ENCODE measurements at places on chromosomes 5 and 9.
A peak's percentile ranks its signal among the peaks of the same experiment; 100 is the strongest.

DNA sequence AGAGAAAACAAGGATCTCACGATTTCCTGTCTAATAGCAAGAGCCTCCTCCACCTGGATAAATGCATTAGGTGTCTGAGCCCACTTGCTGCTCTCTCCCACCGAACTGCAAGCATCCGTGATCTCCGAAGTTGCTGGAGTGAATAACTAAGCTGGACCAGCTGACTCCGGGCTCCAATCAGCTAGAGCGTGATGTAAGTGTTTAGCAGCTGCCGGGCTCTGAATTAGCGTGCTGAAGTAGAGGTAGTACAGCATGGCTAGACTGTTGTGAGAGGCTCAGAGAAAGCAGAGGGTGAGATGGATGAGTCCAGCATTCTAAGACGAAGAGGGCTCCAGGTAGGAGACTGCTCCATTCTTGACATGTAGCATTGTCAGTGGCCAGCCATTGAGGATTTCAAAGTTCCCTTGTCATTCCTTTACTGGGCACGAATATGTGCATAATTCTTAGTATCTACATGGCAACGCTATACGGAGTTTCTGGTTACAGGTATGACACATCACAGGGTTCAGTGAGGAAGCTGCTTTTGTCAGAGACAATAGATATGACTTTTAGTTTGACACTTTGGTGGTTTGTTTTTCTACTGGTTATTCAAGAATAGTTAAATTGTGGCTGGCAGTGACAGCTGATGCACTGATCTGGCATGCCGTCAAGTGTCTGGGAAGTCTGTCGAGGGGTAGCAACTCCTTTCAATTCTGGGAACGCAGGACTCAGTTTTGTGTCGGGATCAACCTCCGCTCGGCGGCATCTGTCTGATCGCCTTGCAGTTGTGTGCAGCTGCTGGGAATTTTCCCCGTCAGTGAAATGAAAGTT lies 232.6 kb downstream of the MAST4 start:
- no peak for DNase-seq

DNA sequence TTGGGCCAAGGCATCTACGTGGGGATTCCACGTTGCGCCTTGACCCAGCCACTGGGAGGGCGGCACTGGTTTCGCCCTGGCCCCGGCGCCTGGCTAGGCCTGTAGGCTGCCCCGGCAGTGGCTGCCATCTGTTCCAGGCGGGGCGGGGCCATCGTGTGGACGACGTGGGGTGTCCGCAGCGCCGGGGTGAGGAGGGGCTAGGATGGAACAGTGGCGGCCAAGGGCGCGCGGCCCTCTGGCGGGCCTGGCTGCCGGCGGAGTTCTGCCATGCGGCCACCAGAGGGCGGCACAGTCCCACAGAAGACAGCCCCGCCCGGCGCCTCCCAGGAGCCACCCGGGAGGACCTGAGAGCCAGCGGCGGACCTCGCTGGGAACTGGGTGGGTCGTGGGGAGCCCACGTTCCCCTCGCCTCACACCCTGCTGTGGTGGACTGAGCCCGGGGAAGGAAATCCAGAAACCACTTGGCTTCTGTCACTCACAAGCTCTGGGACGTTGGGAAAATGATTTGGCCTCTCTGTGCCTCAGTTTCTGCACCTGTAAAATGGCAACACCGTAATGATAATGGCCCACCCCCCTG lies 22.6 kb upstream of the RAPGEF1 start:
- peak; percentile 75 for DNase-seq

- no peak for DNase-seq
Observed at GRCh38 chr5:172407241-172407691, 47.1 kb downstream of the SH3PXD2B start.

GRCh38 chr5:62132276-62132675 lies 173.7 kb upstream of the KIF2A start:
- DNase-seq, result no peak

- DNase-seq, result no peak
Observed at GRCh38 chr5:16234598-16234997, 55.0 kb upstream of the MARCHF11 start.

DNA sequence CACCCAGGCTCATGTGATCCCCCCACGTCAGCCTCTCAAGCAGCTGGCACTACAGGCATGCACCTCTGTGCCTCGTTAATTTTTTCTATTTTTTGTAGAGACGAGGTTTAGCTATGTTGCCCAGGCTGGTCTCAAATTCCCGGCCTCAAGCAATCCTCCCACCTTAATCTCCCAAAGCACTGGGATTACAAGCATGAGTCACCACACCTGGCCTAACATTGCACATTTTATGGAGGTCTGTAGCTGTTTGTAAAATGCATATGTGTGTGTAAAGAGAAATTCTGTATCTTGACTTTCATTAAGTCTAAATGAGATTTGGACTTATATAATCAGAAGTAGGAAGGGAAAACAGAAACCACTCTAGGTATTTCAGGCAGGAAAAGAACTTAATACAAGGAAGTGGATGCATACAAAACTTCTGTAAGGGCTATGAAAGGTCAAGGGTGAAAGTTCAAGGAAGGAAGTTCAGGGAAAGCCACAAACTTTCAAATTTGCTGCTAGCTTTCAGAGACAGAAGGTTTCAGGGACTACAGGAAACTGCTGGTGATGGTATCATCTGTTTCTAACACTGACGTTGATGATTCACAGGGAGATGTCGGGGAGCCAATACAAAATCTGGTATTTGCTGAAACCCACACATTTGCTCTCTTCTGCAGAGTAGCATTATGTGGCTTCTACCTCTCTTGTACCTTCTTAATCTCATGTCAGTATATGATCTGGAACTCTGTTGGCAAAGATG lies 209.4 kb downstream of the PIK3R1 start:
- DNase-seq, result peak; percentile 77

DNA sequence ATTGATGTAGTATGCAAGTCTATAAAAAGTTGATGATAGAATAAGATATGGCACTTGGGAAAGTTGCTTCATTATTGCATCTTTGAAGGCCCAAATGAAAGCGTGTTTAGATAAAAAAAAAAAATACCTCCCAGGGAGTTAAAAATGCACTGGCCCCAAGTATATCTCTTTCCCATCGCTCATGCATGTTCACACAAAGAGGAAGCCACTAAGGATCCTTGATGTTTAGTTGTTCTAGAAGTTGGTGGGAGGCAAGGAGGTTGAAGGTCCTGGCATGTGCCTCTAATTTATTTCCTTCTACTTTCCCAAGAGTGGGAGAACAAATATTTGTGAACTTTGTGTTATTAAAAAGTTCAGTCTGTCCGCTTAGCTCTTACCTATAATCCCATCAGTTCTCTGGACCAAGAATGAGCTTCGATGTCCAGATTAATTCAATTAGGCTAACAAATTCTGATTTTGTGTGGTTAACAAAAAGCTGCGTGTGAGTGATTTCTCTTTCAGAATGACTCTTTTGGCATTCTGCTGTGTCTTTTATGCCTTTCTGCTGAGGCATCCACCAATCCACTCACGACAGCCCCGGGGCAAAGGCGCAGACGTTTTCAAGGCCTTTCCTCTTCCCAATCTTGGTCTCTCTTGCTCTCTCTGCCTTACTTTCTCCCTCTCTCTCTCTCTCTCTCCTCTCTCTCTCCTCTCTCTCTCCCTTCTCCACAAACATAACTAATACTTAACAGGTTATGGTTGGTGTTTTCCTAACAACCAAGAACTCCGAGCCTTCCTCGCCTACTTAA lies 135.1 kb upstream of the ERCC6L2 start:
- no peak for DNase-seq

DNA sequence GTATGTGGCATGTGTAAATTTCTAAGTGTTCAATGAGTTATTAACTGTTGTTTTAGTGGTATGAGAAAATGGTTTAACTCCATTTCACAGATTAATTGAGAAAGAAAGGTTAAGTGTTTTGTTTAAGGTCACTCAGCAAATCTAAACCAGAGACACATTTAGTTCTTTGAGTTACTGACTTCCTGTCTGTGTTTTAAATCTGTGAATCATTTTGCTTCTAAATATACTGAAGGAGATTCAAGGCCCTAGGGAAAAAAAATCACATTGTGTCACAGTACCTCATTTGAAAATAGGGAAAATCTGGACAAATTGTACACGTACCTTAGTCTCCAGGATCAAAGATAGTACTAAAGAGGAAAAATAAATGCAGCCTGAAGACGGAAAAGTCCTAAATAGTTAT lies 368.2 kb downstream of the TMEM161B start:
- DNase-seq, result no peak

GRCh38 chr5:153941265-153941664 lies 97.4 kb downstream of the FAM114A2 start:
- DNase-seq, result no peak

DNA sequence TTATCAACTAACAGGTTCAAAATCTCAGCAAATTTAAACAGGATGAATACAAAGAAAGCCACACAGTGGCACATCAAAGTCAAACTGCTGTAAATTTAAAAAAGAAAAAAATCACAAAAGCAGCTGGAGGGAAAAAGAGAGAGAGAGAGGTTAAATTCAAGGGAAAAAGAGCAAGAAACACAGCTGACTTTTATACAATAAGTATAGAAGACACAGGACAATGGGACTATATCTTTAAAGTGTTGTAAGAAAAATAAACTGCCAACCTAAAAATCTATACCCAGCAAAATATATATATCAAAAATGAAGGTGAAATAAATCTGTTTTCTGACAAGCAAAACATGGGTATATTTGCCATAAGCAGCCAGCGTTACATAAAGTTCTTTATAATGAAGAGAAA lies 261.5 kb downstream of the TLE1 start:
- no peak for DNase-seq

GRCh38 chr5:52708463-52708862 lies 79.3 kb upstream of the ITGA1 start:
- DNase-seq, result no peak

DNA sequence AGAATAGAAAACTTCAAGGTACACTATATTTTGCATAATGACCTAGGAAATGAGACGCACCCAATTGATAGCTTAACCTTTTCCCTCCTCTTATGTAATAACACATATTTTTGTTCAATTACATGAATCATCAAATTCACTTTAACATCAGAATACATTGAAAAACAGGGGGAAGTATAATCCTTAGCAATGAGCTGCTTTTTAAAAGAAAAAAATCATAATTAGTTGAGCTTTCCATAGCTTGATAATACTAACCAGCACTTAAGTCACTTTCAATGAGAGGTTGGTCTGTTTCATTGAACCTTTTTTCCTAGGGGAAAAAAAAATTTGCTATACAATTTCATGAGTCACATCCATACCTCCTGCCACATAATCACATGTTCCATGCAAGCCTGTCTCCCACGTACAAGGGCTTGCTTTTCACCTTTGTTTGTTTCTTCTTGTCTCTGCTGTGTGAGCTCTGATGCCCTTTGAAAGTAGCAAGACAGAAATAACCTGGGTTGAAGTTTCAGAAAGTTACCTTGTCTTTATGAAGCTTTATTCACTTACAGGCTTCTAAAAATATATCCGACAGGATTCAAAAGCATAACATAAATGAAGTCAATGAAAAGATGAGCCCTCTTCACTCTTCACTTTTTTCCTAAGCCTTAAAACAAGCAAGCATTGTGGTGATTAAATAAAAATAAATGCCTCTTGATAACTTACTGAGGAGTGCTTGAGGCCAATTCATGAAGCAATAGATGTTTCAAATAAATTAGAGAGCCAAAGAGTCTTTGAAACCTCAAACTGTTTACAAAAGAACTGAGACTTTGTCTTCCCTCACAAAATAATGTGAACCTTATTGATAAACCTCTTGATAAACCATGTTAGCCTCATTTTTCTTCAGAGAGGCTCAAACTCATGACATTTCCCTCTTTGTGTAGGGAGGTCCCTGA lies 108.5 kb downstream of the FEM1C start:
- DNase-seq, result no peak

- no peak for DNase-seq
Observed at GRCh38 chr9:12956805-12957204, 182.0 kb downstream of the LURAP1L start.

GRCh38 chr9:112245126-112245525 lies 70.0 kb upstream of the SUSD1 start:
- no peak for DNase-seq

DNA sequence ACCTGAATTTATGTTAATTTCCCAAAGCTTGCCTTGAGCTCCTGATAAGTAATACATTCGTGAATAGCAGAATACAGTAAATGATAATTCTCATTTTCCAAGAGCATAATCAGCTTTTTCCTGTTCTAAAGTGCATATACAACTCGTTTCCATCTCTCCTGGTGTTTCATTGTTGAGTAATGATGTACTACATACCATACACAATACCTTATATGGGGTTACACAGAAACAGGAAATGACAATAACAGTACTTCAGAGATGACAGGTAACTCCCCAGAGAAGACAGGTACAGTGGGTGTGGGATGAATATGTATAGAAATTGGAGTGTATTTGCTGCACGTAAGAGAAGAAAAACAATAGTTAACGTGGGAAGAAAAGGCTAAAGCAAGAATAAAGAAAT lies 287.1 kb downstream of the TENT4A start:
- DNase-seq, result no peak

DNA sequence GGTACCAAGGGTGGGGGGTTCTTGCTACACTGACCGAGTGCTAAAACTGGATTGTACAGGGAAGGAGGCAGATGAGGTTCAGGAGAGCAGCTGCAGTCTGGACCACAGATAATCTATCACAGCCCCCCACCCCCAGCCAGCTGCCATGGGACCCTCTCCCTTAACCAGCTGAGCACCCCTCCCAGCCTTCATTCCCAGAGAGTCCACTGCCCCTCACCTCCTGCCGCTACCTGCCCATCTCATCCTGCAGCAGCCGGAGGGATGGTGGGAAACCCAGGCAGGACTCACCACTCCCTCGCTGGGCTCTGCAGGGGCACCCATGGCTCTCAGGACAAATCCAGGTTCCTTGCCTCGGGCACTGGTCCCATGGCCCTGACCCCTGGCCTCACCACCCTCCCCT lies 66.7 kb downstream of the MRPL36 start:
- no peak for DNase-seq

GRCh38 chr9:35476596-35476995 lies 13.3 kb upstream of the RUSC2 start:
- DNase-seq, result no peak

DNA sequence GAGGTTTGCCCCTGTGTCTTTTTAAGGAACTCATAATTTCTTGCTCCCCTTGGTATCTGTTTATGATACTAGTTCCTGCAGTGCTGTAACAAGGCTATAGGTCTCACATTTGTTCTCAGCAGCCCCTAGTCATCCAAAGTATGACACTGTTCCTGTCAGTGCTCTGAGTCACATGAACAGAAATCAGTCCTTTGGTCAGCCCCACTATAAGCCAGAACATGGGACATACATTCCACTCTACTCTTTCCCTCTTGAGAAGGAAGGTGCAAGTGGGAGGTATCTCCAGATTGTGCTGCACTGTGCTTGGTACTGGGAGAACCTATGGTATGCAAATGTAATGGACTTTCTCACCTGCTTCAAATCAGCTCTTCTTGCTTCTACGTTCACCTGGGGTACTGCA lies 87.0 kb downstream of the IARS1 start:
- DNase-seq, result peak; percentile 14

- no peak for DNase-seq
Observed at GRCh38 chr5:135129307-135129706, 95.3 kb upstream of the PITX1 start.

- no peak for DNase-seq
Observed at GRCh38 chr5:10366310-10367272, 13.1 kb downstream of the MARCHF6 start.

DNA sequence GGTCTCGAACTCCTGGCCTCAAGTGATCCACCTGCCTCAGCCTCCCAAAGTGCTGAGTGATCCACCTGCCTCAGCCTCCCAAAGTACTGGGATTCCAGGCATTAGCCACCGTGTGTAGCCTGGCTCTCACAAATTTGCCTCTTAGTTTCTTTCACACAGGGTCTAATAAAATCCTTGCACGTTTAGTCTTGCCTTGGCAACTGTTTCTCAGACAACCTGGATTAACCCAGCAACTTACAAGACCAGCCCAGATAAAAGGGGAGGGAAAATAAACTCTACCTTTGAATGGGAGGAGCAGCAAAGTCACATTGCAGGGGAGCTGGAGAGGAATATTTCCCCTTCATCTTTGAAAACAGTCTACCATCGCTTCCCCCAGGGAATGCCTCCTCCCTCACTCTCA lies 29.3 kb upstream of the GNA14 start:
- DNase-seq, result no peak
